ENCODE measurements at places on chromosomes 3 and 15.

GRCh38 chr15:67142767-67143100, 77.3 kb downstream of the SMAD3 start:
- no peak for DNase-seq

DNA sequence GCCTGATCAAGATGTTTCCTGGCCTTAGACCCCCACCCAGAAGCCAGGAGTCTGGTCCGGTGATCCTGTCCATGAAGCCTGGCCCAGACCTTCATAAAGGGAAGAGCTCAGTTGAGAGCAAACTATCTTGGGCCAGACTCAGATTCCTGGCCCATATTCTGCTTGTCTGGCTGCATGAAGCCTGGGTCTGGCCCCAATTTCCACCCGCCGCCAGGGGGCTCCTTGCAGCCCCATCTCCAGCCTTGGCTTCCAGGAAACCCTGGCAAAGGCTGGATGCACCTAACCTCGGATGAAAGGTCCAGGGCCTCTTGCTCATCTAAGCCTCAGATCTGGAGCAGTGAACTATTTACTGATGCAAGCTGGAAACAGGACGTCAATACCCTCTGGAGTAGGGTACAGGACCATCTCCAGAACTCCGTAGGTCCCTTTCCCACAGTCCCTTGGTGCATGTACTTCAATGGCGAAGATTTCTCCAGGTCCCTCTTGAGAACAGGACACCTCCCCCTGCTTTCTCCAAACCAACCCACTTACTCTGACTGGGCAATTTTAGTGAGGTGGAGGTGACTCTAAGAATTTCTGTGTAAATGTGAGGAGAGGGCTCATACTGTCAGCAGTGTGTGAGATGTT, 5.6 kb downstream of the FOXL2 start:
- DNase-seq = peak; percentile 47

DNA sequence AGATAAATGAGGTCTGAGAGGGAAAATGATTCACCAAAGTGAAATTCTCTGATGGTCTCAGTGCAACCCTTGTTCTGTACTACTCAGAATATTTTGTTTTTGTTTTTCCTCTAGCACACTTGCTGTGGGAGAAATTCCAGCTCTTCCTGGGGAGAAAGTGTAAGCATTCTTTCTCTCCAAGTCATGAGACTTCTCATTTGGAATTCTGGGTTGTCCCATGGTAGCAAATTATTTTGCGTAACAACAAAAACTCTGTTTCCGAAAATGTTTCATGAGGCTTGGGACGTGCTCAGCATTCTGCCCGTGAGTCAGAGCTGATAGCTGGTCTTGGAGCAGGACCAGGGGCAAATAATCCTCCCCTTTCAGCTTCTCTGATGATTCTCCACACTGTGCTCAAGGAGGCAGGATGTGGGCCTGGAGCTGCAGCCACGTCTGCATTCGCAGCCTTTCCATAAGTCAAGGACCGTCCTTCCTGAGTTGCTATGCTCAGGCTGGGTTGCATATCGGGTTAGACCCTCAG, 70.3 kb downstream of the SENP2 start:
- DNase-seq = no peak

DNA sequence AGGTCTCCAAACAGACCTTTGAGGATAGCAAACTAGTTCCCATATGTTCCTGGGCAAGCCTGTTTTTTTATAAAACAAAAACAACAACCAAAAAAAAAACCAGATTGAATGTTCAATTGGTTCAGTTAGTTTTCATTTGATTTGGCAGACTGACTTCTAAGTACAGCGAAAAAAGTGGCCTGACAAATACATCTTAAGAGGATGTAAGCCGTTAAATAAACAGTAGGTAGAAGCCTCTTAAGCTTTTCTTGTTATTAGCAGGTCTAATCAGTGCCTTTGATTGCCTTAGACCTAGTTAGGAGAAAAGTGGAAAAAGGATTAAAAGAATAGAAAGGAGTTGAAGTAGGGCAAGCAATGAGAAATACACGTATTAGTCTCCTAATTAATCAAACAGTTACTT, 13.2 kb downstream of the TSC22D2 start:
- no peak for DNase-seq

- DNase-seq = no peak
These were observed 51.9 kb downstream of the KY start for GRCh38 chr3:134598763-134599545.

DNA sequence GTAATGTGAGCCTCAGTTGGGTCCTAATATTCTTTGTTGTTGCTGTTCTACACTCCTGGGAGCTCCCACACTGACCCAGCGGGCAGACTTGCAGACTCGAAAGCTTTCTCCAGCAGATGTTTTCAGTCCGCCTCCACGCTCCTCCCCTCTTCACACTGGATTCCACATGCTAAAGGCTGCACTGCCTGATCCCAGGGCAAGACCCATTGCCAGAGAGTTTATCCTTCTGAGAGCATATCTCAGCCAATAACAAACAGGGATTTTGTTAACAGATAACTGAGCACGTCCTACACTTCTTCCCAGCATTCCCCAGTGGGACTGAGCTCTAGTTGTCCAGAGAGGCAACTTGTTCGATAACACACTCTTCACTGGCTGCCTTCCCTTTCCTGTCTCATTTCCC, 8.0 kb upstream of the COL6A6 start:
- no peak for DNase-seq

DNA sequence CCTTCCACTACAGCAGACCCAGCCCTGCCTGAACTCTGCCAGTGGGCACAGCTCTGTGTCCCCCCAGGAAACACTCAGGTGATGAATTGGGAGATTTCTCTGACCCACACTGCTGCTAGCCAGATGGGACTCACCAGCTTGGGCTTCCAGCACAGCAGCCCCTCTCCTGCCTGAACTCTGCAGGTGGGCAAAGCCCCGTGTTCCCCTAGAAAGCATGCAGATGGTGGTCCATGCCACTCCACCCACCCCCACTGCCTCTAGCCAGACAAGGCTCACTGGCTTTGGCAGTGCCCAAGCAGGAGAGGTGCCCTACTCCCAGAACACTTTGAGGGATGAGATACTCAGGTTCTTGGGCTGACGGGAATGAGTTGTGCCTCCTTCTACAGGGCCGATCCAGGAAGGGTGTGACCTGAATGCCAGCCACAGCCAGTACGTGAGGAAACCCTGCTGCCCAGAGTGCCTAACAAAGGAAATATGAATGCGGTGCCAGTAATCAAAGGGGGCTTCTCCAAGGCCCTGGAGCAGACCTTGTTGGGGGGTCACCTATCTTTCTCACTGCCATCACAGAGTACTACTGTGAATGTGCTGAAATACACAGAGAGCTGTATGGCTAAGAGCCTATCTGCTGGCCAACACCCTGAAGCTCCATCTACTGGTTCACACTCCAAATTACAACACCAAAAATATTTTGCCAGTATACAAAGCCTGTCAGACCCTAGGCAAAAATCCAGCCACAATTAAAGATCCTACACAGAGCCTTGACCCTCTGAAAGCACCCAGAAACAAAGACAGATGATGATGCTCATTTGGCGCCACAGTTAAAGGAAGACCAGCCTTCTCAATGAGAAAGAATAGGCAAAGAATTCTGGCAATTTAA, 61.9 kb downstream of the BTLA start:
- peak; percentile 37 for DNase-seq

- no peak for DNase-seq
These were observed 136.3 kb downstream of the IMPG2 start for GRCh38 chr3:101184111-101184510.

GRCh38 chr15:98131924-98132323, 171.4 kb downstream of the ARRDC4 start:
- no peak for DNase-seq

DNA sequence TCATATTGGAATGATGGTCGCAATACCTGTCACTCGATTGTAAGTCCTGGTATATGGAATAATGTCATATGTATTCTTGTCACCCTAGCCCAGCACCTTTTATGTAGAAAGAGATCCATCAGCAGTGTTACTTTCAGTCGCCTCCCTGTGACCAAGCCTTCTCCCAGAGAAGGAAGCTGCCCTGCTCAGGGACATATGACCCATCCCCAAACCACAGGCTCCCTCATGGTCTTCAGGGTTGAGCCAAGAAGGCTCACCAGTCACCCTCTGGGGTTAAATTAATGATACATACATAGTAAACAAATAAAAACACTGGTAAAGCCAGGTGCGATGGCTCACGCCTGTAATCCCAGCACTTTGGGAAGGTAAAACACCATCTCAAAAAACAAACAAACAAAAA, 4.6 kb upstream of the MFGE8 start:
- peak; percentile 53 for DNase-seq

GRCh38 chr3:116849261-116849688, 139.7 kb downstream of the TUSC7 start:
- DNase-seq = no peak

DNA sequence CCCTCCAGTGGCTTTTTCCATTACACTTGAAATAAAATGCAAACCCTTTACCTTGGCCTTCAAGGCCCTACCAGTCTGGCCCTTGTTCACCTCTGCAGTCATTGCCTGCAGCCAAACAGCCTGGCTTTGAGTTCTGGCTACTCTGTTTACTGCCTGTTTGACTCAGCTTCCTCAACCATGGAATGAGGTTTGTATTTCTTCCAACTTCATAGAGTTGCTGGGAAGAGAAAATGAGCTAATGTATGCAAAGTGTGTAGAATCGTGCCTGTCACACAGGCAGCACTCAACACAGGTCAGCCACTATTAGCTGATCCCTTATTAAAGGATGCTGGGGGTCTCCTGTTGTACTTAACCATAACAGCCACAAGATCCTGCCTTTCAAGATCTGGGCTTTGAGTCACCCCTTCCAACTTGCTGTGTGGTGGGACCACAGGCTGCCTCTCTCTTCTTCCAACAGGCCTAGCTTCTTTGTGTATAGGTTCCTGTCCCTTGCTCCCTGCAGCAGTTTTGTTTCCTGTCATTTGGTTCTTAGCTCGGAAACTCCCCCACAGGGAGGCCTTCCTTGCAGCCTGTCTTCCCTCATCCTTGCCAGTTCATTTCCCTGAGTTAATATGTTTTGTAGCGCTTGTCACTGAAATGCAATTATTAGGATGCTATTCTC, 6.4 kb downstream of the MED12L start:
- DNase-seq = no peak

DNA sequence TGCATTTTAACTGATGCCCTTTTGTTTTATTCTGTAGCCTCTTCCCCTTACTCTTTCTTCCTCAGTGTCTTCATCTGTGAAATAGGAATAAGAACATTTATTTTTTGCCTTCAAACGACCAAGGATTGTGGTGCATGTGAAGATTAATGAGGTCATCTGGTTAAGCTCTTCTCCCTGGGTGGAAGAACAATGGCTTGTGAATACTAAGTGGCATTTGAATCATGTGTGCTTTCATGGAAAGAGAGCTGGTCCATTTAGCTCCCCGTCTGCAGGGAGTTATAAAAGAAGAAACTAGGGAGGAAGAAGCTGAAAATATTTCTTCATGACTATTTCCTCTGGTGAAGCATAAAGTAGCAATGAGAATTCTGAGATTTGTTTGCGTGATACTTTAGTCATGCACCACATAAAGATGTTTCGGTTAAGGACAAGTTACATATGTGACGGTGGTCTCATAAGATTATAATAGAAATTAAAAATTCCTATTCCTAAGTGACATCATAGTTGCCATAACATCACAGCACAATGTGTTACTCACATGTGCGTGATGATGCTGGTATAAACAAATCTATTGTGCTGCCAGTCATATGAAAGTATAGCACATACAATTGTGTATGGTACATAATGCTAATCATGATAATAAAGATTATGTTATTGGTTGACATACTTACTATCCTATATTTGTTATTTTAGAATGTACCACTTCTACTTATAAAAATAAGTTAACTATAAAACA, 374.3 kb downstream of the RBMS3 start:
- no peak for DNase-seq

- DNase-seq = no peak
These were observed 117.1 kb downstream of the MECOM start for GRCh38 chr3:169546368-169546767.

DNA sequence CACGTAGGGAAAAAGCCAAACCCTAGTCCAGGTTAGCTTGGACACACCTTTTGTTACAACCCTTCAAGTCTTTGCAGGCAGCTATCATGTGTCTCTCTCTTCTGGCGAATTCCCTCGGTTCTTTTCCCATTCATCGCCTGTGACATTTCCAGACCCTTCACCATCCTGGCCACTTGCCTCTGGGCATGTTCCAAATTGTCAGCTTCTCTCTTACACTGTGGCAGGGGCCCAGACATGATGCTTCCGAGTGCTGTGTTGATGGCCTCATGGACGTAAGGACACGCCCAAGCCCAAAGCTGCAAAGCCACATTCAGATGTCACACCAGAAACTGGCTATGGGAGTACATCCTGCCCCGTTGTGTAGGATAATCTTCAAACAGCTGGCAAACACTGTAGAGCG, 58.5 kb downstream of the ISG20 start:
- no peak for DNase-seq

GRCh38 chr15:26630857-26631256, 142.0 kb downstream of the GABRB3 start:
- no peak for DNase-seq

GRCh38 chr15:49652922-49653321, 32.1 kb downstream of the DTWD1 start:
- DNase-seq = peak; percentile 16

DNA sequence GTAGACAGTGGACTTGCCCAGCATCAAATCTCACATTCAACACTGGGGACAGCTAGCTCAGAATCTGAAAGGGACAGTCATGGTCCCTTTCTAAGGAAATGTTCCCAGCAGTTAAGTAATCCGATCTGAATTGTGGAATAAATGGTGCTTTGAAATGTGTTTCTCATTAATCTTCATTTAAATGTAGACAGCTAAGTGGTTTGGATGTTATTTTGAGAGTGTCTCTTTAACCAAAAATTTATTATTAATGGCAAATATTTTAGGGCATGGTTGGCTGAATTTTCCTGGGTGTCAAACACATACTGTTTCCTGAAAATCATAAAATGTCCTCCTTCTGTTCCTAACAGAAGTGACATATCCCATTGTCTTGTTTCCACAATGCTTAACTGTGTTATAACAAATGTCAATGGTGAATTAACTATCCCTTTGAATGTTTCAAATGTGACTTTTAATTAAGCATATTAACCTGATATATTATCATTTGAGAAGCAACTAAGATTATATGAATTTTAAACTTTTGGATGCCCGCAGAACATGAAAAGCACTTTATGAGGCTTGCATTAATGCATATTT, 210.8 kb downstream of the CHST2 start:
- DNase-seq = no peak

- no peak for DNase-seq
These were observed 727 bp upstream of the TM2D3 start for GRCh38 chr15:101652786-101653430.

DNA sequence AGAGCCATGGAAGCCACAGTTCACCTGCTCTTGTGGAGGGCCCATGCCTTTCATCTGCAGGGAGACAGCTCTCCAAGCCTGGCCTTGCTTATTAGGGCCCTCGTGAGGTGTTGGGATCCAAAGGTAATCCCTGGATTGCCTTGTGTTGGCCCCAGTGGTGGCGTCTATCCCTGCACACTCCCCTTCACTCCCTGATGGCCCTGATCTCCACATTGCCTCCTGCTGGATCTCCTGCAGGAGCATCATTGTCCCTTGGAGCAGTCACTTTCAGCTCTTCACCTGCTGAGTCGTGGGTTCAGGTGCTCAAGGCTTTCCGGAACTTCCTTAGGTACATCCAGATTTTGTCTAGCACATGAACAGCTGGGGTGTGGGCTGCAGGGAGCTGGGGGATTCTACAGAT, 7.0 kb downstream of the PPCDC start:
- no peak for DNase-seq
